ENCODE measurements at places on chromosomes 3 and 15.

GRCh38 chr3:100972301-100972844, 20.8 kb downstream of the ABI3BP start:
- DNase-seq = no peak
- no peaks in the 10 kb centered on the region for H3K36me3 ChIP-seq
- H3K4me1 ChIP-seq = peaks cover 12% of the 10 kb centered on the region

DNA sequence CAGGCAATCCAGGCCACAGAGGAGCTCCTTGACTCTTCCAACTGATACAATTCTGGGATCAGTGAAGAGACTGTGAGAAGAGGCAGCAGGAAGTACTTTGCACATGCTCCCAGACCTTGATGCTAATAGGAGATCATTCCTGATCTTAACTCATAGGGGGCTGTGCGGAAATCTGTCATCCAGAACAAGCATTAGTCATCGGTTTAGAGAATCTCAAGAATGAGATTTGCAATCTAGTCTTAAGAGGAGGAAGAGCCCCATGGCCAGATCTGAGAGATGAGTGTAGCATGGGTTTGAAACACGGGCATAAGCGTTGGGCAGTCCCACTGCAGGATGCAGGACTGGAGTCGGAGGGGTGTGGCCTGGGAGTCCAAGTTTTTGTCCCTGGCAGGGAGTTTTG, 1081.1 kb downstream of the NAALADL2 start:
- no peak overlapping the region for H3K4me3 ChIP-seq
- H3K27ac ChIP-seq = no peak overlapping the region
- H3K36me3 ChIP-seq = no peaks in the 10 kb centered on the region
- no peak for DNase-seq

DNA sequence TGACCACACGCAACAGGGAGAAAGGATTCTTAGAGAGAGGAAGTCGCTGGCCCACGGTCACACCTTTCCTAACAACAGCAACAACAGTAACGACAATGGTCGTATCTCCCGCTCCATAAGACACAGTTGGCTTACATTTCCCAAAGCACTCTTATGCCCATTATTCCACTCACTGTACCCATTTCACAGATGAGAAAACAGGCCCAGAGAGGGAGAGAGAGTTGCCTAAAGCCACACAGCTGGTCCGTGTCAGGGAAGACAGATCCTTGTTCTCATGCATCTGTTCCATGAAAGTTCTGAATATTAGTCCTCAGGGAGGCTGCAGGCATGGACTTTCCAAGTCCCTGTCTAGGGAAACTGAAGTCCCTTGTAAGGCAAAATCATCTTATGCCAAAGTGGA, 42.0 kb upstream of the ATP2B2 start:
- H3K27me3 ChIP-seq = no peaks in the 10 kb centered on the region
- DNase-seq = no peak
- H3K27ac ChIP-seq = no peak overlapping the region
- no peaks in the 10 kb centered on the region for H3K36me3 ChIP-seq

DNA sequence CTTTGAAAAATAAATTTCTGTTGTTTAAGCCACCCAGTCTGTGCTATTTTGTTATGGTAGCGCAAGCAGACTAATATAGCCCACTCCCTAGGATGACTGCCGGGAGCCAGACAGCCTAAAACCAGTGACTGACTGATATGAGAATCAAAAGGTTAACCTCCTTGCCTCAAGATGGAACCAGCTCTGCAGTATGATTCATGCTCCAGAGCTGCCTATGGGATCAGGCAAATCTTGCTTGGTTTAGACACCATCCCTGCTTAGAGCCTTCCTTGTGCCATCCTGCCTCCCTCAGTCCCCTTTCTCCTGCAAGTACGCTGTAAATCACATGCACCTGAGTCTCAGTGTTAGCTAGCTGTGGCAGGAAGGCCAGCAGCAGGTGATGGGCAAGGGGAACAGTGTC, 39.3 kb downstream of the TRANK1 start:
- H3K27ac ChIP-seq = no peak overlapping the region
- DNase-seq = no peak
- no peak overlapping the region for H3K4me3 ChIP-seq
- H3K4me1 ChIP-seq = no peaks in the 10 kb centered on the region
- H3K27me3 ChIP-seq = no peaks in the 10 kb centered on the region

- H3K4me1 ChIP-seq = peaks cover 19% of the 10 kb centered on the region
- no peak overlapping the region for H3K4me3 ChIP-seq
- H3K27me3 ChIP-seq = no peaks in the 10 kb centered on the region
- DNase-seq = peak; percentile 97
- no peaks in the 10 kb centered on the region for H3K36me3 ChIP-seq
Observed at GRCh38 chr3:127170814-127171213, 22.1 kb upstream of the PRR23E start.

- no peaks in the 10 kb centered on the region for H3K27me3 ChIP-seq
- no peak overlapping the region for H3K4me3 ChIP-seq
- DNase-seq = no peak
- no peak overlapping the region for H3K27ac ChIP-seq
- no peaks in the 10 kb centered on the region for H3K4me1 ChIP-seq
- no peaks in the 10 kb centered on the region for H3K36me3 ChIP-seq
Observed at GRCh38 chr15:60070838-60071493, 66.9 kb downstream of the FOXB1 start.

DNA sequence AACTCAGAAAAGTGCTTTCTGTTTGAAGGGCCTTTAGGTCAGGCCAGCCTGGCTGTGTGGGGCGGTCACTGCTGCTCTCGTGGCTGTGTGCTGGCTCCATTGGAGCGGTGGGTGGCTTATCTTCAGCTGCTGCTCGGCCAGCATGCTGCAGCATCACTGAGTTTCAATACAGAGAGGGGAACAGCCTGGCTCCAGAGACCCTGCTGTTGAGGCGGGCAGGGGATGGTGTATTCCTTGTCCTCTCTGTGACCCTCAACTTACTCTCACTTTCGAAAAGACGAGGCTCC, 248.5 kb upstream of the ONECUT1 start:
- no peaks in the 10 kb centered on the region for H3K27me3 ChIP-seq
- no peaks in the 10 kb centered on the region for H3K4me1 ChIP-seq
- H3K36me3 ChIP-seq = no peaks in the 10 kb centered on the region
- no peak for DNase-seq
- H3K27ac ChIP-seq = no peak overlapping the region
- no peak overlapping the region for H3K4me3 ChIP-seq

DNA sequence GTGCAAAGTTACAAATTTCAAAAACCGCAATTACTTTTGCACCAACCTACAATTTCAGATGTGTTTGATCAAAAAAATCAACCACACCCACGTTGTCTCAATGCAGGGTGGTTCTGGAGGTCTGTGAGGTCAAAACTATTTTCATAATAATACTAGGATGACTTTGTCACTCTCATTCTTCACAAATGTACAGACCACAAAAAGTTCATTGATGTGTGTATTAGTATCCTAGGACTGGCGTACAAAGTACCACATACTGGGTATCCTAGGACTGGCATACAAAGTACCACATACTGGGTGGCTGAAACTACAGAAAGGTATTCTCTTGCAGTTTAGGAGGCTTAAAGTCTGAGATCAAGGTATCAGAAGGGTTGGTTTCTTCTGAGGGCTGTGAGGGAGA, 13.0 kb downstream of the SUCLG2 start:
- H3K27ac ChIP-seq = no peak overlapping the region
- H3K36me3 ChIP-seq = no peaks in the 10 kb centered on the region
- H3K4me3 ChIP-seq = no peak overlapping the region
- H3K27me3 ChIP-seq = no peaks in the 10 kb centered on the region
- DNase-seq = no peak
- H3K4me1 ChIP-seq = no peaks in the 10 kb centered on the region

- H3K27ac ChIP-seq = no peak overlapping the region
- H3K4me3 ChIP-seq = no peak overlapping the region
- H3K27me3 ChIP-seq = no peaks in the 10 kb centered on the region
- no peaks in the 10 kb centered on the region for H3K36me3 ChIP-seq
- no peak for DNase-seq
- H3K4me1 ChIP-seq = peaks cover 39% of the 10 kb centered on the region
Observed at GRCh38 chr3:25483456-25483855, 55.4 kb downstream of the RARB start.

DNA sequence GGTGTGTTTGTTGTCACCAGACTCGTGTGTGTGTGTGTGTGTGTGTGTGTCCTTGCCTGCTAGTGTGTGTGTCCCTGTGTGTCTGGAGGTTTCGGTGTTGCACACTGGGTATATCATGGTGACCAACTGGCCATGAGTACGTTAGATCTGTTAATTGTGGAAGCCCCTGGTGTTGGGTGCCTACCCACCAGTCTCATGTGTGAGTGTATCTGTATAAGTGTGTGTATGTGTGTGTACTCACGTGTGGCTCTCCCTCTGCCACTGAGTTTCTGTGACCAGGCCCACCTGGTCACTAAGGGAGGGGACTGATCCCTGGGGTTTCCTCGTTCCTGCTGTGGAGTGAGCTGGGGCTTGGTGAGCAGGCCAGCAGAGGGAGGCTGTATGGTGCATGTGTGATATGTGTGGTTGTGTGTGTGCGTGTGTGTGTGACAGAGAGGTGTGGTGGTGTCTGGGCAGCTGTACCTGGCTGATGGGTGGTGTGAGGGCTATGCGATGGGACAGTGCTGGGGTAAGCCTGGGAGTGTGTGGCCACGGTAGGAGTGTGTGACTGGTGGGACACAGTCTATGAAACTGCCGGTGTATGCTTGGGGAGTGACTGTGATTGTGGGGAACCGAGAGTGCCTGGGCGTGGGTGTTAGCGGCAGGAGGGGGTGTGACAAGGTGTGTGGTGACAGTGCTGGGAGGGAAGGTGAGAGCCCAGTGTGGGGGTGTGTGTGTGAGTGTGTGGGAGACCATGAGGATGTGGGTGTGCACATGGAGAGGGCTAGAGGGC, 1.8 kb downstream of the PRKCD start:
- H3K4me3 ChIP-seq = no peak overlapping the region
- H3K27ac ChIP-seq = peak overlapping the region; percentile 90
- peaks cover 44% of the 10 kb centered on the region for H3K4me1 ChIP-seq
- no peaks in the 10 kb centered on the region for H3K27me3 ChIP-seq
- no peaks in the 10 kb centered on the region for H3K36me3 ChIP-seq

DNA sequence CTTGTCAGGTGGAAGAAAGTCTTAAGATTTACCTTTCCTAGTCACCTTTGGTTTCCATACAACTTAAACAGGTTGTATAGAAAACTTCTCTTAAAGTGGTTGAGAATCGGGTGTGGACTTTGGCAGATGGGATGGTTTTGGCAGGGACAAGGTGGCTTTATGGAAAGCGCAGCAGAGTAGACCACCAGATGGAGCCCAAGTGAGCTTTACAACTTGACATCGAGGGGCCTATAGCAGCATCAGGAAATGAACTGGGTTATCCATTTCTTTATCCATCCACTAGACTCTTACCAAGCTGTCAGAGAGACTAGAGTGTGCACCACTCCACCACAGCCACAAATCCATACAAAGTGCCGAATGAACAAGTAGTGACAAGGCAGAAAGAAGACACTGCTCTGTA, 85.3 kb upstream of the MBNL1 start:
- no peaks in the 10 kb centered on the region for H3K4me1 ChIP-seq
- no peaks in the 10 kb centered on the region for H3K36me3 ChIP-seq
- H3K27ac ChIP-seq = no peak overlapping the region
- H3K27me3 ChIP-seq = no peaks in the 10 kb centered on the region

DNA sequence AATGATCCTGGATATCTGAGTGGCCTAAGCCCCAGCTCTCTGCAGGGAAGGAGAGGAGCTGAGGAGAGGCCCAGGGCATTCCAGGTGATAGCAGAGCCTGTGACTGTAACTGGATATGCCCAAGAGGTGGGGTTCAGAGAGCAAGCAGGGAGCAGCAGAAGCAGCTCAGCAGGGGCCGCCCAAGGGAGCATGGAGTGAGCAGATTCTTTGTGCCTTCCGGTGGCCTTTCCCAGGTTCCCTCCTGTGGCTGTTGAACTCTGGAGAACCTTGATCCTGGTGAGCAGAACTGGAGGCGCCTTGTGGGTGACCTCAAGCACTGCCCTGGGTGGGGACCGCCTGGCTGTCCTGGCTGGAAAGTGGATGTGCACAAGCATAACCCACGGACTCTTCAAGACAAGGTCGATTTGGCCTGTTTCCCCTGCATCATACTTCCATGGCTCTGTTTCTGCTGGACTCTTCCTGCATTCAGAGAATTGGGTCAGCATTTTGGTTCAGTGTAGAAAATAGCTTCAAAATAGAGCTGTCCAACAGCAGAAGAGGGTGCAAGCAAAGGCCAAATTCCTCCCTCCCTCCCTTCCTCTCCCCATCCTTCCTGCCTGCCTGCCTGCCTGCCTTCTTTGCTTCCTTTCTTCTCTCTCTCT, 76.1 kb downstream of the ARNT2 start:
- no peak for DNase-seq
- no peaks in the 10 kb centered on the region for H3K27me3 ChIP-seq
- no peak overlapping the region for H3K4me3 ChIP-seq
- no peaks in the 10 kb centered on the region for H3K4me1 ChIP-seq
- H3K27ac ChIP-seq = no peak overlapping the region

DNA sequence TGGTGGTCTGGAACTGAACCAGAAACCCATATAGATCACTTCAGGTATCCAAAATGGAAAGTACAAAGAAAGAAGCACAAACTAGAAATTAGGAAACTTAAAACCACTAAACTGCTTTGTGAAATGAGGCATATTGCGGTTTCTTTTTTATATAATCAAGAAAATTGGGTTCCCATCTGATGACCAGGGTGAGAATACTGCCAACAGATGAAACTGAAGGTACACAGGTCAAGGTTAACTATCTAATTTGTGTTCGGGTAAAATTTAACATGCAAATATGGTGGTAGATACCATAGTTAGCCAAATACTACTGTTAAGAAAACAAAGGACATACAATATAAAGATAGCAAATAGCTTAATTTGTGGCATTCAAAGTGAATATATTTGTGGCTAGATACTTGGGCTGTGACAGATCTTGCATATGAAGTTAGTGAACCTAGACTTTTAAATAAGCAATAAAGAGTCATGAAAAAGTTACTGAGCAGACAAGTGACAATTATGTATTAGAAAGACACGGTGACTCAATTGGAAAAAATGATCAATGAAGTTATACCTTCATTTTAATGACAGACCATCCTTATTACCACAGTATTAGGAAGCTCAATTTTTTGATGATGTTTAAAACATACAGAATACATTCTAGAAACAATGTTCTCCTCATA, 127.4 kb downstream of the NR2E3 start:
- no peak for DNase-seq
- H3K36me3 ChIP-seq = no peaks in the 10 kb centered on the region
- H3K27me3 ChIP-seq = no peaks in the 10 kb centered on the region
- H3K4me3 ChIP-seq = no peak overlapping the region

- no peak for DNase-seq
- no peak overlapping the region for H3K4me3 ChIP-seq
- H3K4me1 ChIP-seq = no peaks in the 10 kb centered on the region
- H3K36me3 ChIP-seq = no peaks in the 10 kb centered on the region
- no peaks in the 10 kb centered on the region for H3K27me3 ChIP-seq
Observed at GRCh38 chr3:18264361-18264760, 160.8 kb downstream of the SATB1 start.

GRCh38 chr3:126131881-126132750, 48.2 kb upstream of the SLC41A3 start:
- no peaks in the 10 kb centered on the region for H3K36me3 ChIP-seq
- DNase-seq = no peak
- H3K4me3 ChIP-seq = no peak overlapping the region
- no peaks in the 10 kb centered on the region for H3K27me3 ChIP-seq

- H3K4me3 ChIP-seq = no peak overlapping the region
- H3K27ac ChIP-seq = no peak overlapping the region
- H3K27me3 ChIP-seq = no peaks in the 10 kb centered on the region
- no peaks in the 10 kb centered on the region for H3K36me3 ChIP-seq
- DNase-seq = no peak
- H3K4me1 ChIP-seq = no peaks in the 10 kb centered on the region
Observed at GRCh38 chr3:30048431-30048830, 558.0 kb upstream of the TGFBR2 start.

All from thyroid gland (tissue), 4 donors.